AML-193 (cell line): ENCODE measurements at places on chromosomes 12 and 14.

- DNase-seq: no peak
These were observed 52.6 kb upstream of the KCNJ8 start for GRCh38 chr12:21827083-21827482.

DNA sequence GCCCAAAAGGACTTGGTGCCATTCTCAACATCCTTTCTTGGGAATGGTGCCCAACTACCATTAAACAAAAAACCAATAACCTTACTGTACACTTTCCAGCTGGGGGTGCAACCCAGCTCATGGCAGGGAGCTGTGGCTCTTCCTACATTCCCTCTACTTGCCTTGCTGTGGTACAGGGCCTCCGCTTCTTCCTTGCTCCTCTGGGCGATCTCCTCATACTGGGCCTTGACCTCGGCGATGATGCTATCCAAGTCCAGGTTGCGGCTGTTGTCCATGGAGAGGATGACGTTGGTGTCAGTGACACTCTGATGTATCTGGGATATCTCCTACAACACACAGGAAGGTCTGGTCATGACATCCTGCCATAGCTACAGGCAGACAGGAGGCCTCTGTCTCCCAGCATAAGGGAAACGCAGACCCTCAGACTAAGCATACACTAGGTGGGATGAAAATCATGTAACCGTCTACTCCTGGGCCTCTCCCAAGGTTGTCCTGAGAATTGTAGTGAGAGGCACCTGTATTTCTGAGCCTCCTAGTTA lies 3.9 kb downstream of the KRT2 start:
- DNase-seq: no peak

DNA sequence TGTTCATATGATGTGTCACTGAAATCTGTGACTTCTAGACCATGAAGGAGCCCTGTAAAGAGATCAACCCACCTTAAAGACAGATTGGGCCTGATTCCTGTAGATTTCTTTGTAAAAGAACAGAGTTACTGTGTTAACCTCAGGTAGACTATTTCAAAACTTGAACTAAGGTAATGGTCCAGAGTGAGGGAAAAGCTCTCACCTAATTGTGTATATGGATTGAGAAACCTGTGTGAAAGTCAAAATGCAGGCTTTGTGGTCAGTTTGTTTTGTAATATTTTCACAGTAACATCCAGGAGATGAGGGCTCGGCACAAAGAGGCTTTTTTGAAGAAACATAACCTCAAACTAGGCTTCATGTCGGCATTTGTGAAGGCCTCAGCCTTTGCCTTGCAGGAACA lies 16.4 kb downstream of the DLST start:
- DNase-seq: no peak

GRCh38 chr14:68247274-68247673 lies 427.7 kb downstream of the RAD51B start:
- DNase-seq: no peak

DNA sequence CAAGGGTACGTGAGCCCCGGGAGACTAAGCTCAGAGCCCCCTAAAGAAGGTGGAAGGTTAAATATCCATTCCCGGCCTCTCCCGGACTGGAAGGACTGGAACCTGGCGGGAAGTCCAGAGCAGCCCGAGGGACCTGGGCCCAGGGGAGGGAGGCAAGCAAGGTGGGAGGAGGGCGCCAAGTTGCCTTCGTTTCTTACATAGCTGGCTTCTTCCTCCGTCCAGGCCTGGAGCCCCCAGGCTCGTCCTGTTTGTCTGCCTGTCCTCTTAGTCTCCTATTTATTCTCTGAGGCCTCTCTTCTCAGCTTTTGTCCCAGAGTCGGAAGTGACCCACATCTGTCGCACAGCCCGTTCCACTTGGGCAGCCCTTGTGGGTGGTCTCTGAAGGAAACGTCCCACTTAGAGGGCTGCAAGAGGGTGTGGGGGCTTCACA lies 745 bp downstream of the PCK2 start:
- no peak for DNase-seq

DNA sequence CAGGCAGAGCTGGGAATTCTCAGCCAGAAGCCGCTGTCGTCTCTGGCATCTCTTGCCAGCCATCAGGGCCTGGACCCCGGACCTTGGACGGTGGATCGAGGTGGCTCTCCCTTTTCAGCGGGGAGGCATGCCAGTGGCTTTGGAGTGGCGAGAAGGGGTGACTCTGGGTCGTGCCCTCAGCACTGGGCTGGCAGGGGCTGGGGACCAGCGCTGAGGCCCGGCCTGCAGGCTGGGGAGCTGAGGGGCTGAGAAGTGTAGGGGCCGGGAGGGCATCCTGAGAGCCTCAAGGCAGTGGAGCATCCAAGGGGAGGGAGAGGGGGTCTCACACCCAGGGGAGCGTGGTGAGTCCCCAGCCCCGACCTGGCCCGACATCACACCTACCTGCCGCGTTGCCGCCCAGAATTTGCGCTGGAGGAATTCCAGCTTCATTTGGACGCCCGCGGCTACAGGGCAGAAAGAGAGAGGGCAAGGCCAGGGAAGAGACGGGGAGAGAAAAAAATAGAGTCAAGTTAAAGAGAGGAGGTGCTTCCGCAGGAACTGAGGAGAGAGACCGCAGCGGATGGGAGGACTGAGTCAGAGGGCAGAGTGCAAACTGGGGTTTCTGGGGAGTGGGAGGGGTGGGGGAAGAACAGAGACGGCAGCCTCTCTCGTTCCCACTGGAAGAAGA lies 9.0 kb upstream of the LRTM2 start:
- DNase-seq: peak; percentile 86

DNA sequence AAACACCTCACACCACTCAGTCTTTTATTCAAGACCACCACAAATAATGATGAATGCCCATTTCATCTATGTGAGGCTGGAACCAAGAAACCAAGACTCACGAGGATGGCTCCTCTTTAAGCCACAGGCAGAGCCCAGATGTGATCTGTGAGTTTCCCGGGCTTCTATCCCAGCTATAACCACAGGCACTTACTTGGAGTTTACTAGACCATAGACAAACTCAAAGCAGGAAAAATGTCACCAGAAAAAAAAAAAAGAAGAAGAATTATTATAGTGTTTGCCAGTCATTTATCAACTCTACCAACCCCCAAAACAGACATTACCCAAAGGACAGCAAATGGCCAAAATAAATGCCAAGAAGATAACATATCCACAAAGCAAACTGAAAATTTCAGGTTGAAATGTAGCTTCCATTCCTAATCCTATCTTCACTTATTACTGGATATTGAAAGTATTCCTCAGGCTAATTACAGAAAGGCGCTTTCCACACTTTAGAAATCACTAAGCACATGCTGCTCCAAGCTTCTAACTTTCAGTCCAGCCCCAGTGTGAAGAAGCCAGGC lies 44.7 kb downstream of the ZFYVE1 start:
- DNase-seq: no peak
